ENCODE measurements at places on chromosomes 7 and 10.

DNA sequence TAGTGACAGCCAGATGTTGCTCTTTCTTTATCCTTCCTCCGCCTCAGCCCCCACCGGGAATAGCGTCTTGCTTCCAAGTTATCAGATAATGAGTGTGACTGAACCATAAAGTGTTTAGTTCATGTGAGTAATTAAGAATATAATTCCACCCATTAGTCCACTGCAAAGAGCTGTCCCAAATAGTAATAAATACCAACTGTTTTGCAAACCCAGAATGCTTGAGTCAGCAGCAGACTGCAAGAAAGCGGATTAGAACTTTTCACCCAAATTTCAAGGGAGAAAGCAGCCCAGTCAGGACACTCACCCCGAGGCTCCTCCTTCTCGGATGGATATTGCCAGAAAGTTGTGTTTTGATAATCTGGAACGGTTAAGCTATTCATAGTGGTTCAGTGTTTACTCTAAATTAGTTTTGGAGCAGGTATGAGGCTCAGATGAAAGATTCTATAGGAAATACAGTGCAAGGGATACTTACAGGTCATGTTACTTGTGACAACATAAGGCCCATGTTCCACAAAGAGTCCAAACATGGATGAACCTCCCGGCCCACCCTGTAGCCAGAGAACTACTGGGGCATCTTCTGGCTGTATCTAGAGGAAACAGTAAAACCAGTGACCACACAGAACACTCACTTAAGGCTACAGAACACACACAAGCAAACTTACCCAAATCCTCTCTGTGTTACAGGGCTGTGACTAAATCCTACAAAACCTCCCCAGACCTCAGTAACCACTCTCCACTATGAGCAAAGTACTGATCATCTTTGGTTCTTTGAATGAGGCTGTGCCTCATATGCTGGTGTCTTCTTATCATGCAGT is 50.5 kb downstream of the CPVL start:
- DNase-seq, result no peak

DNA sequence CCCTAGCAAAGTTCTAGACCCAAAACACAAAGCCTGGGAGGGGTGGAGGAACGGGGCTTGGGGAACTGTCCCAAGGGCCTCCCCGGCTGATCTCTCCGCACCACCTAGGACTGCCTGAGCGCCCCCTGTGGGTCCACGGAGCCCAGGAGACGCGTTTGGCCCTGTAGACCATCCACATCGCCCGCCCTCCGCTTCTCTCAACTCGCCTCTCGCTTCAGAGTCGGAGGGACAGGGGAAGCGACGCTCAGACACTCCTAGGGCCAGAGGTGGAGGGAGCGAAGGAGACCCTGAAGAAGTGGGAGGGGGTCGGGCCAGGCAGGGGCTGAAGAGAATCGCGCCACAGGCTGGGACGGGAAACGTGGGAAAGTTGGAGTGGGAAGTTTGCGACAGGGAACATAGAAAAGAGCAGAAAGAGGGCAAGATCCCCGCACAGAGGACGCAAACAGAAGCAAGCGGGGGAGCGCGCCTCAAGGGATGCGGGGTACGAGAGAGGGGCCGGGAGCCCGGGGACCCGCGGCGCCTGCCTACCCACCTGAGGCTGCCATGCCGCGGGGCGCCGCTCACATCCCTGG is 378 bp downstream of the PIK3AP1 start:
- peak; percentile 50 for DNase-seq

- DNase-seq, result no peak
These were observed 95.8 kb upstream of the PODXL start for GRCh38 chr7:131652194-131652593.

- DNase-seq, result no peak
These were observed 51.3 kb upstream of the FRMD4A start for GRCh38 chr10:14382022-14382421.

GRCh38 chr10:110547139-110547761 is 20.2 kb upstream of the SMC3 start:
- no peak for DNase-seq

DNA sequence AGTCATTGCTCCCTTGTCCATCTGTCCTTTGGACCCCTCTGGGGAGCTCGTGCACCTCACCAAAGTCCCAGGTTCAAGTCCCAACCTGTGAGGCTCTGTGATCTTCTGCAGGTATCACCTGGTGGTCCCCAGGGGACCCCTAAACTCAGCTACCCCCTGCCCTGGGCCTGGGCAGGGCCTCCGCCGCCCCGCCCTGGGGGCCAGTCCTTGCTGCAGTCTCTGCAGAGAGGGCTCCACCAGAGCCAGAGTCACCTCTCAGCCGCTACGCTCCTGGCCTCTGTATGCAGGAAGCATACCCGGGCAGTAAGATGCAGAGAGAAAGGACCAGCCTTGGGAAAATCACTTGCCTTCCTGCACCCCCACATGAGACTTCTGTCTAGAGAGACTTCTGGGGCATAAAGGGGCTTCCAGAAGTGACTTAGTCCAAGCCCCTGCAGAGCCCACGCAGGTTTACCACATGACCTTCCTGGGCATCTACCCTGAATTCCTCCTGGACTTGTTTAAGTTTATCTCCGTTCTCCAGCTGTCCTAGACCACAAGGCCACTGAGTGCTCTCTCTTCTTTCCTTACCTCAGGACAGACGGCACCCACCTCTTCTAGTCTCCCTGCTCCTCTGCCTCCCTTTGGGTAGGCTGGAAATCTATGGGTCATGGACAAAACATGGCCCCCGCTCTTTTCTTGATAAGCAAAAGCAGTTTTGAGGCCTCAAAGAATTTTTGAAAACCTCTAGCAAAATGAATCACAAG is 21.2 kb downstream of the CALML5 start:
- no peak for DNase-seq

- no peak for DNase-seq
These were observed 745.2 kb downstream of the AUTS2 start for GRCh38 chr7:70343519-70343918.

GRCh38 chr10:18500576-18500975 is 150.8 kb downstream of the NSUN6 start:
- no peak for DNase-seq

Measured in progenitor cell of endocrine pancreas (in vitro differentiated cells).